ENCODE measurements at places on chromosomes 3 and 15.

GRCh38 chr3:36433511-36433910 is 53.2 kb downstream of the STAC start:
- no peak for DNase-seq

GRCh38 chr3:17444865-17445264 is 297.6 kb downstream of the TBC1D5 start:
- peak; percentile 72 for DNase-seq

DNA sequence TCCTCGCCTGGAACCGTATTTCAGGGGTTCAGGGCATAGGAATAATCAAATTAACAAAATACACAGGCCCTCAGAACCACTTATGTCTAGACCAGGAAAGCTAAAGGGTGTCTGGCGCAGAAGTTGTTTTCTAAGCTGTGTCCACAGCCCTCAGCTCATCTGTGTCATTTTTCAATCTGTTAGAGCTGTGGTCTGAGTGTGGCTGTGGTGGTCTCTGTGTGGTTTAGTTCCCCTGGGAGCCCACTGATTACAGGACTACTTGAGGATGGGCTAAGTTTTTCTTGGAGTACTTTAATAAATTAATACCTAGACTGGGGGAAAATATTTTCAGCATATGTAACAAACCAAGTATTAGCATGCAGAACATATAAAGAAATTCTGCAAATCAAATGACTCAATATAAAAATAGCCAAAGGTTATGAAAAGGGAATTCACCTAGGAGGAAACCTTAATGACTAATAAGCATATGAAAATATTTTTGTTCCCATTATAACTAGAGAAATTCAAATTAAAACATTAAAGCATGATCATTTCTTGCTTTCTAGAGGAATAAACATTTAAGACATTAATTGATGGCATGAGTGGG is 186.3 kb downstream of the SATB1 start:
- DNase-seq: no peak

DNA sequence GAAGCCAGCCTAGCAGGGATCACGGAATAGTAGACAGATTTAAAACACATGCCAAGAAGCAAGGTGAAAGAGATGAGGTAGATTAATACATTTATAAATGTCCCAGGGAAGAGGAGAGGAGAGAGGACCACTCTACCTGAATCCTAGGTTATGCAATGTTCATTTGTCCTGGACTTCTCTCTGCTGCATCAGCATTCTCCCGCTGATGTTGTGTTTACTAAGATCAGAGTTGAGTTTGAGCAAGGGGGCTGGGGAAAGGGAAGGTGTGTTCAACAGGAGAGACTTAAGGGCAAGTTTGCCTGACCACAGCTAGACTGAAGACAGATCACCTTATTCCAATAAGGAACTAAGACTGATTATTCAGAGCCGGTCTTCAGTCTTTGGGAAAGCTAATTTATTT is 1.1 kb upstream of the KPNA1 start:
- DNase-seq: no peak

DNA sequence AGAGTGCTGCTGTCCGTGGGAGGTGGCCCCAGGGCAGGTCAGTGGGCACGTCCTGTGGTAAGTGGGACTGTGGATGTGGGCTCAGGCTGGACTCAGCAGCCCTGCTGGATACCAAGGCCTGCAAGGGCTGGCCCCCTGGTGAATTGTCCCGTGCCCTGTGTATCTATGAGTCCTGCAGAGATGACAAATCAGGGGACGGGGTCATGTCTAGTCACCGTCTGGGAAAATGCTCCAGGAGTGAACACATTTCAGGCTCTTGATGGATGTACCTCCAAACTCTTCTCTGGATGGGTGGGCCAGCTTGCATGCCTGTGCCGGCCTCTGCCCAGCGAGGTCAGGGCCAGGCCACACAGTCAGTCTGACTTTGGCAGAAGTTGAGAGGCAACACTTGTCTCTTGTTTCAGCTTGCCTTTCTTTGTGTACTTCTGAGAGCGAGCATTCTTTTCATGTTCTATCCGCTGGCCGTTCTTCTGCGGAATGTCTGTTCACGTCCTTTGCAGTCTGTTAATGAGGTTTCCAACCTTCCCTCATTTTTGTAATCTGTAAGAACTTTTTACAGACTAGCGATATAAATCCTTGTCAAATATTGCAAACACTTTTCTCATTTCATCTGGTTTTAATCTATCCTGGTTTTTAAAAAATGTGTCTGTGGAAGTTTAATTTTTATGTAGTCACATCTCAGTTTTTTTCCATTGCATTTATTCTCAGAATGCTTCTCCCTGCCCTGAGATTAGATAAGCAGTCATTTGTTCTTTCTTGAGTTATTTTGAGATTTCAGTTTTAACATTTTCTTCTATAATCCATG is 11.4 kb upstream of the STAB1 start:
- DNase-seq: no peak

- DNase-seq: no peak
Measured at GRCh38 chr15:77525907-77526594, 105.4 kb downstream of the HMG20A start.

DNA sequence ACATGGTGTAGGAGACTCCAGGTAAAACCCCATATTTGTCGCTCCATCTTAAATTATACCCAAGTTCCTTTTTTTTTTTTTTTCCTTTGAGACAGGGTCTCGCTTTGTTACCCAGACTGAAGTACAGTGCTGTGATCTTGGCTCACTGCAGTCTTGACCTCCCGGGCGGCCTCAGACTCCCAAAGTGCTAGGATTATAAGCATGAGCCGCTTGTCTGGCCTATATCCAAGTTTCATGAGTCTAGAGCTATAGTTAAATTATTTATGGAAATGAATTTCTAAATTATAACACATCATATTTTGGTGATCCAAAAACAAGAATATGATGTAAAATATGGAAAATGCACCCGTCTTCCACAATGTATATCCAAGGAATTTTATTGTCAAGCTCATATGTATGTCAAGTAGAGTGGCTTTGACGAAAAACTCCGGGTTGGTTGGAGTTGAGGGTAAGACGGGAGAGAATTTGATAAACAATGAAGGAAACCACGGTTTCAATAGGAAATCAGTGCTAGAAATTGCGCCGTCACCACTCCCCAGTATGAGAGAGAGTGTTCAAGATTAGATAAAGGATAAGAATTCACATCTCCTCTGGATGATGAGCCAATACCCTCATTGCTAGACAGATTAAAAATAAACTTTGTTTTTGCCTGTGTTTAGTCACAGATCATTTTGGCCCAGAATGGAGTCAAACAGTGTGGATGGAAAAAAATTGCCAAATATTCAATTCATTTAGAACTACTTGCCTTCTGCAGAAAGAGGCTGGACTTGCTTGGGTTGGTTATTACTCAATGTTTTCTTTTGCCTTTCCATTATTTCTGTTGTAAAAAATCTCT is 209.2 kb upstream of the NR2F2 start:
- no peak for DNase-seq

GRCh38 chr15:61295239-61295638 is 66.1 kb upstream of the RORA start:
- no peak for DNase-seq

DNA sequence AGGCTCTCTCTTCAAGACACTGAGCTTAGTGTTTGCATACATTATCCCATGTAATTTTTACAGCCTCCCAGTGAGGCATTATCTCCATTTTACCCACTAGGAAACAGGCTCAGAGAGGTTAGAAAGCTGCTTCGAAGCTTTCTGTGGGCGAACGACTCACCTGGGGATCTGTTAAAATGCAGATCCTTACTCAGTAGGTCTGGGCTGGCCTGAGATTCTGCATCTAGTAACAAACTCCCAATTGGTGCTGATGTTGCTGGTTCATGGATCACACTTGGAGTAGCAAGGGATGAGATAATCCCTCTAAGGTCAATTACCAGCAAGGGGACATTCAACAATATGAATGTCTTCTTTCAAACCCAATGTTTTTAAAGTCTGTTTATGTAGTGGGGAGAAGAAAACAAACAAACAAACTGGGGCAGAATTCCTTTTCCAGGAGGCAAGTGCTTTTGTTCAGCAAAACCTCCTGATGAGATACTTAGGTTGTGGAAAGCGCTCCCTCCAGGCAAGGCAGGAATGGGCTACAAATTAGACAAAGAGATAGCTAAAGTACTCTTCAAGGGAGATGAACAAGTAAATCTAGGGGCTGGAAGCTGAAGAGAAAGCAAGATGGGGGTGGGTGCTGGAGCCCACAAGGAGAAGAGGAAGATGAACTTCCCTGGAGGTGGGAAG is 311.9 kb downstream of the SHQ1 start:
- DNase-seq: no peak

DNA sequence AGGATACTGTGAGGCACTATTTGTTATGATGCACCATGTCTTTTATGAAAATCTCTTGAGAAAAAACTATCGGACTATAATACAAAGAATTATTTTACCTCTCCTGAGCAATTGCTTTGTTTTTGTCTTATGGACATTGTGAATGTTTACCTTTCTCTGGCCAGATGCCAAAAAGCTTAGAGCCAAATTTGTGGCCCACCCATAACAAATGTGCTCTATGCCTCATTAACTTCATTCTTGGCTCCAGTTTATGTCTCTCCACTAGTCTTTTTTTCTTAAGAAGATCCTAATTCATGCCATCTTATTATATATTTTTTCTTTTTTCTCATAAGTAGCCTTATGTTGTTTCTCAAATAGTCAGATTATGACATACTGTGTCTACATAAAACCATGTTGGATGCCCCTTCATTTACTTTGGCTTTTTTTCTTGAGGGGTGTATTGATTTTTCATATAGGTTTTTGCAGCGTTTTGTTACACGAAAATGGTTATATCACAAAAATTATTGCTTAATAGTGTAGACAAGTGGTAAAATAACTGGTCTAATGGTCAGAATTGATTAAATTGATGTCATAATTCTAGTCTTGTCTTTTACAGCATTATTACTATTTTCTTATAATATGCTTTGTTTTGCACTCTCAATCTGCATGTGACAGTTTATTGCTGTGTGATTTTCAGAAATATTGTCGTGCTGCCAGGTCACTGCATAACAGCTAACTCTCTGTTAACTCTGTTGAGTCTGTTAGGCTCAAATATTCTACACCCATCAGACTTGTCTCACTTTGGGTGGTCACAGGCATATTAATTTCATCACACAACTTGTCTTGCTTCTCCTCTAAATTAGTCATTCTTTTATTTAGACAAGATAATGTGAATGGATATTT is 18.2 kb downstream of the SENP8 start:
- no peak for DNase-seq

DNA sequence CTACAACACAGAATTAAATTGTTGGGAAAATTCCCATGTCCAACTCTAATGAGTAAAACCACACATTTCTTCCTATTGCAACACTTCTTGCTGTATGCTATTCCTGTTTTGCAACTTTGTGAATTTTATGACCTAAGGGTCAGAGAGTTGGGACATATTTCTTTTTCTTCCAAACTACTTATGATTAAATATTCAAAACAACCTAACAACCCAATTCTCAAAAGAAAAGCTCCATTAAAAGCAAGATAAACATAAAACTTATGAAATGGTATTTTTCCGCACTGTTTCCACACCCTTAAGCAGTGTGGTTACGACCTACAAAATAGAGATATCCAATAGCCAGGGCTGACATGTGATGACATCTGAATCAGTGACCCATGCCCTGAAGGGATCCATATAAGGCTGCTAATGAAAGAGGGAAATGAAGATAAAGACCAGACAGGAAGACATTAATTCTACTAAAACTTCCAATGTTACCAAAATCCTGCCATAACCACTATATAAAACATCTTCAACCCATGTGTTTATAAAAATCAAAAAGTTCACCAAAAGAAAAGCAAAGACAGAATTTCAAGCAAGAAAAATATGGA is 45.6 kb downstream of the DMXL2 start:
- no peak for DNase-seq

DNA sequence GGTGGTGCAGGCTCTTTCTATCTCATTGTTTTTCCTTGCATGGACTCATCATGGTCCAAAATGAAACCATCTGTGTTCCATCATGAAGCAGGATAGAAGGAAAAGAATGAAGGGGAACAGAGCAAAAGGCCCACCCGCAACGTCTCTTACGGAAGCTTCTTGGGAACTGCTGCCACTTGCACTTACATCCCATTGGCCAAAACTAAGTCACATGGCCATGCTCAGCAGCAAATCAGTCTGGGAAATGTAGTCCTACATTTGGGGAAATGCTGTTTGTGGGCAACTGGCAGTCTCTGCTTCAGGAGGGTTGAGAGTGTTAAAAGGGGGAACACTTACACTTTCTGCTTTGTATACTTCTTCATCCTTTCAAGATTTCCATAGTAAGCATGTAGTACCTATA is 191.6 kb downstream of the SV2B start:
- DNase-seq: no peak

- no peak for DNase-seq
Measured at GRCh38 chr3:52722491-52722890, 16.6 kb downstream of the SPCS1 start.

GRCh38 chr3:69411346-69411745 is 25.5 kb upstream of the FRMD4B start:
- DNase-seq: no peak

GRCh38 chr3:187251599-187251998 is 39.9 kb downstream of the MASP1 start:
- DNase-seq: no peak

GRCh38 chr3:16667633-16668032 is 62.4 kb upstream of the DAZL start:
- DNase-seq: no peak

- DNase-seq: no peak
Measured at GRCh38 chr15:81023483-81024264, 23.0 kb downstream of the TLNRD1 start.

GRCh38 chr15:73941871-73942635 is 15.8 kb downstream of the LOXL1 start:
- DNase-seq: no peak

DNA sequence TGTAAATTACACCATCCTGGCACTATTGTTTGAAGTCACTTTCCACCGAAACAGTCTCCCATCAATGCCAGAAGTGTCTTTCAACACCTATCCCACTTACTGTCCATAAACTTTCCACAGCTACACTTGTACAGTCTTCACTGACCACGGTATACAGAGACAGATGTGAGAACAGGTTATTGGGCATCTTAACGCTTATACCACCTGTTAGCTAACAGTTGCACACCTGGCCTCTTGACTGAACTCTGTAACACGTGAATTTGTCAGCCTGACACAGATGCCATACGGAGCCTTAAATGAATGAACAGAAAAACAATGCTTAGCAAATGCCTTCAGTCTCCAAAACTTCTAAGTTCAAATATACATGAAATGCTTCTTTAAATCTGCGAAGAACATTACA is 440.5 kb downstream of the SHQ1 start:
- DNase-seq: no peak

DNA sequence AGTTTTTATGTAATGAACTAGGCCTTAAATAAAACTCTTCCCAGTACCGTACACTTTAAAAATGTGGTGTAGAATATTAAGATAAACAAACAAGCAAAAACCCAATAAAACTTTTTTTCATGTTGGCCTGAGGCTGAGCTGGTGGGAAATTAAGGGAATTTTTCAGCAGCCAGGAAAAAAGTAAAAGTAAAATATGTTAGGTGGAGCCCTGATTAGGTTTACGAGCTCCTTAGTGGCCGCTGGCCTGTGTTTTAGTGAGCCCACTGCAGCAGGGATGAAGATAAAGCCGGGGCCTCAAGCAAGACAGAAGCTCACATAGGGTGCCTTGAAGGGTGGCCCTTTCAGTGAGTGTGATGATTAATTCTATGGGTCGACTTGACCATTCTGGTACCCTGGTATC is 16.1 kb upstream of the ARL14 start:
- no peak for DNase-seq

- no peak for DNase-seq
Measured at GRCh38 chr3:31985831-31986230, 4.3 kb downstream of the ZNF860 start.

All from erythroblast (primary cell).